ENCODE measurements at places on chromosomes 3 and 15. TPM values are rescaled to one million over a fixed set of nuclear protein-coding genes. Genes with fewer than 3 reads are reported as not detected.

Gene MUC4
- total RNA-seq: not detected

Gene XCR1
- total RNA-seq: not detected

Gene SEMA5B
- not detected for total RNA-seq

Gene CSPG4
- total RNA-seq: 0.33 TPM

Gene ARHGAP11A
- 22.8 TPM for total RNA-seq
